ENCODE measurements at places on chromosomes 12 and 14.

- H3K36me3 ChIP-seq = no peaks in the 10 kb centered on the region
- H3K27ac ChIP-seq = no peak overlapping the region
- DNase-seq = no peak
- no peak overlapping the region for H3K4me3 ChIP-seq
- H3K27me3 ChIP-seq = no peaks in the 10 kb centered on the region
Observed at GRCh38 chr12:25781232-25781631, 177.2 kb upstream of the RASSF8 start.

DNA sequence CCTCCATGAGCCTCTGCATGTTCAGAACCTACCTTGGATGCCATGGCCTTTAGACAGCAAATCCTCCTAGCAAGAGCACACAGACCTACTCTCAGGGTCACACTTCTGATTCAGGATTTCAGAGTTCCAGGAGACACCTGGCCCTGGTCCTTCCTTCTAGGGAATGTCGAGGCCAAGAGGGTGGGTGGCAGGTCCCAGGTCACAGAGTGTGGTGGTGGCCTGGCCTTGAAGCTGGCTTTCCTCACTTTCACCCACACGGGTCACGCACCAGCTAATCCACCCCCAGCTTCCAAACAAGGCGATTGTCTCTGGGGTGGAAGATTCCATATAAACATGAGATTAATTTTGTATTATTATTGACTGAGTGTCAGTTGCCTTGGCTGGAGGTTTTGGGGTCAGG is 328.3 kb upstream of the RTL1 start:
- no peak overlapping the region for H3K27ac ChIP-seq
- H3K4me1 ChIP-seq = no peaks in the 10 kb centered on the region
- DNase-seq = no peak
- H3K27me3 ChIP-seq = peaks cover 33% of the 10 kb centered on the region
- no peaks in the 10 kb centered on the region for H3K36me3 ChIP-seq

DNA sequence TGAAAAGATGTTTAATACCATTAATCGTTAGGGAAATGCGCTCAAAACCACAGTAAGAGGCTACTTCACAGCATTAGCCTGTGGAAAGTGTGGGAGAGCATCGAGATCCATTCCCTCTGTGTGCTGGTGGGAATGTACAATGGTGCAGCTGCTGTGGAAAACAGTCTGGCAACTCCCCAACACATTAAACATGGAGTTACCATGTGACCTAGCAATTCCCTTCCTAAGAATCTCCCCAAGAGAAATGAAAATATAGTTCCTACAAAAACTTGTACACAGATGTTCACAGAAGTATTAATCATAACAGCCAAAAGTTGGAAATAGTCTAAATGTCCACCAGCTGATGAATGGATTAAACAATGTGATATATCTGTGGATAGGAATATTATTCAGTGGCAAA is 23.8 kb downstream of the MLXIP start:
- H3K4me3 ChIP-seq = no peak overlapping the region
- peak overlapping the region; percentile 21 for H3K27ac ChIP-seq
- H3K4me1 ChIP-seq = peaks cover 58% of the 10 kb centered on the region
- no peak for DNase-seq

GRCh38 chr12:19528750-19529149 is 89.5 kb downstream of the AEBP2 start:
- no peak overlapping the region for H3K4me3 ChIP-seq
- no peaks in the 10 kb centered on the region for H3K27me3 ChIP-seq
- DNase-seq = no peak
- H3K4me1 ChIP-seq = peaks cover 12% of the 10 kb centered on the region

- DNase-seq = no peak
- H3K4me3 ChIP-seq = no peak overlapping the region
- no peak overlapping the region for H3K27ac ChIP-seq
- H3K27me3 ChIP-seq = no peaks in the 10 kb centered on the region
- peaks cover 4% of the 10 kb centered on the region for H3K36me3 ChIP-seq
- H3K4me1 ChIP-seq = no peaks in the 10 kb centered on the region
Observed at GRCh38 chr14:61003571-61003970, 22.5 kb downstream of the SLC38A6 start.

DNA sequence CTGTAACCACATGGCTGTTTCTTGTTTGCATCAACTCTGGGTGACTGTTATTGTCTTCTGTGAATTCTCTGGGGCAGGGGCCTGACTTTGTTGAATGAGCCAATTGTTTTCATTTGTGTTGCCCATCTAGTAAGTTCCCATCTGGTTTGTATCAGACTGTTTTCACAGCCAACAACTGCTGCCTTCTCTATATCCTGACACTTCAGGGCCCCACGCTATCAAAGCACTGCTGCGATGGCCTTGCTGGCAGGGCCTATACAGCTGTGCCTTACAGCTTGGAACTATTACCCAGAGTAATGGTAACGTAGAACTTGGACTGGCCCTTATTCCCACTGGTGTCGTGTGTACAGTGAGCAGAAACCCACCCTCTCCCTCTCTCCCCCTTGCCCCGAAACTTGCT is 104.3 kb upstream of the DACT1 start:
- H3K4me3 ChIP-seq = no peak overlapping the region
- DNase-seq = no peak
- no peaks in the 10 kb centered on the region for H3K27me3 ChIP-seq
- no peaks in the 10 kb centered on the region for H3K36me3 ChIP-seq
- no peak overlapping the region for H3K27ac ChIP-seq
- H3K4me1 ChIP-seq = no peaks in the 10 kb centered on the region

Measured in T-cell (primary cell).